ENCODE measurements at places on chromosomes 5 and 9.
A peak's percentile ranks its signal among the peaks of the same experiment; 100 is the strongest.

- no peak for DNase-seq
These were observed 577.6 kb downstream of the CSNK1G3 start for GRCh38 chr5:124089578-124089977.

- DNase-seq = no peak
These were observed 43.1 kb downstream of the SAXO1 start for GRCh38 chr9:18989865-18990264.

GRCh38 chr5:111494355-111494999 lies 17.9 kb downstream of the STARD4 start:
- no peak for DNase-seq

- DNase-seq = no peak
These were observed 58.2 kb downstream of the CAMSAP1 start for GRCh38 chr9:135849181-135849580.

- no peak for DNase-seq
These were observed 18.1 kb upstream of the MTX3 start for GRCh38 chr5:80008995-80009765.

GRCh38 chr9:17090041-17090440 lies 44.8 kb upstream of the CNTLN start:
- no peak for DNase-seq

GRCh38 chr5:14588758-14589543 lies 7.4 kb downstream of the OTULINL start:
- no peak for DNase-seq

GRCh38 chr5:57494104-57495098 lies 11.8 kb upstream of the ACTBL2 start:
- no peak for DNase-seq

DNA sequence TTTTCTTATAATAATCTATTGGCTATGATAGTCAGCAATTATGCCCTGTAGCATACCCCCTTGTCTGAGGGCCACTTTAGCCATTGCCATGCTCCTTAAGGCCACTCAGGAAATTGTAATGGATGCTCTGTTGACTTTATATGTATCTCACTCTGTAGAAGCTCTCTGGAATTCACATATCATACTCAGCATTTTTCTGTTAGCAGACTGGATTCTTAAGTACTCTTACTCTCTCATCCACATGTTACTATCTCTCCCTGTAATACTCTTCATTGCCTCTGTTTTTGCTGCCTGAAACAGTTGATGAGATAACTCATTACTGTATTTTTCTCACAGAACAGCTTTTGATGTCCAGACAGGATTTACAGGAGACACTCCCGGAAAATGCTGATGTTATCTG lies 24.2 kb downstream of the TMEM232 start:
- no peak for DNase-seq

- DNase-seq = no peak
These were observed 56.9 kb upstream of the ALDH1A1 start for GRCh38 chr9:73009649-73010288.

DNA sequence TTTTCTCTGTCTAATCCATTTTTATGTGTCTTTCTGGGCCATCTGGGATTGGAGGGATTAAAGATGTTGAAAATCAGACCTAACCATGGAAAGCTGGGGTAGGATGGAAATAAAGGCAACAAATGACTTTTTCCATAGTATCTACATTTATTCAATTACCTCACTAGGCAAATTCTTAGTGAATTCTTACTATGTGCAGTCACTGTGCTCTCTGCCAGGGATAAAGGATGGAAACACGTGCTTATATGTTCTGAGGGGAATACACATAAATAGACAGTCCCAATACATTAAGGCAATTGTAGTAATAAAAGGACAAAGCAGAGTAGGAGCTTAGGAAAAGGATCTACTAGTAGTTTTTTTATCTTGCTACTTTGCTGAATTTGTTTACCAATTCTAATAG lies 214.2 kb downstream of the PRR16 start:
- no peak for DNase-seq

- no peak for DNase-seq
These were observed 20.8 kb downstream of the GBGT1 start for GRCh38 chr9:133142684-133143622.

- DNase-seq = no peak
These were observed 55.2 kb upstream of the FYB1 start for GRCh38 chr5:39274398-39275085.

GRCh38 chr9:132214027-132214622 lies 52.3 kb downstream of the NTNG2 start:
- peak; percentile 45 for DNase-seq

- no peak for DNase-seq
These were observed 154.1 kb downstream of the NTRK2 start for GRCh38 chr9:84823421-84824271.

GRCh38 chr5:123611406-123611709 lies 99.4 kb downstream of the CSNK1G3 start:
- no peak for DNase-seq

GRCh38 chr9:100449420-100449819 lies 22.5 kb downstream of the MSANTD3 start:
- DNase-seq = no peak

DNA sequence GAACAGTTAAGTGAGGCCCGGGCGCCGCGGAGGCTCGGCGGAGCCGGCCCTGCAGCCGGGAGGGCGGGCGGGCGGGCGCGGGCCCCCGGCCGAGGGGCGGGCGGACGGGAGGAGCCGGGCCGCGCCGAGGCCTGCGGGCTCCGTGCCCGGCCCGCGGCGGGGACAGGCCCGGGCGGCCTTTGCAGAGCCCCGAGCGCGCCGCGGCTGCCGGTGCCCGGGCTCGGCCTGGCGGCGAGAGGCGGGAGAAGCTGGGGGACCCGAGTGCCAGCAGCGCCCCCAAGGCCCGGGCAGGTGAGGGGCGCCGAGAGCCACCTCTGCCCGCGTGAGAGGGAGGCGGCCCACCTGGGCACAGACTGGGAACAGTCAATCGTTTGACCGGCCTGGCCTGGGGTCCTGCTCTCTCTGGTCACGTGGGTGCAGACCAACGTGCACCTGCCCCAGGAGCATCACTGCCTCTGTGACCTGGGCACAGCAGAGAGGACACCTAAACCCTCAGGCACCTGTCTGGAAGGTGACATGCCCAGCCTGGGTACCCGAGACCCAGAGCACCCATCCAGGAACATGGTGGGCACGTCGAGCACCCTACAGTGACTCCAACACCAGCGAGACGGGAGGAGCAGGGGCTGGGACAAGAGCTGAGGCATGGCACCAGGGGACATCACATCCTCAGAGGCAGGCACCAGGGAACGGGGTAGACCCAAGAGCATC lies 531 bp downstream of the MVB12B start:
- no peak for DNase-seq

- DNase-seq = no peak
These were observed 127.1 kb downstream of the TRIO start for GRCh38 chr5:14270209-14270702.

DNA sequence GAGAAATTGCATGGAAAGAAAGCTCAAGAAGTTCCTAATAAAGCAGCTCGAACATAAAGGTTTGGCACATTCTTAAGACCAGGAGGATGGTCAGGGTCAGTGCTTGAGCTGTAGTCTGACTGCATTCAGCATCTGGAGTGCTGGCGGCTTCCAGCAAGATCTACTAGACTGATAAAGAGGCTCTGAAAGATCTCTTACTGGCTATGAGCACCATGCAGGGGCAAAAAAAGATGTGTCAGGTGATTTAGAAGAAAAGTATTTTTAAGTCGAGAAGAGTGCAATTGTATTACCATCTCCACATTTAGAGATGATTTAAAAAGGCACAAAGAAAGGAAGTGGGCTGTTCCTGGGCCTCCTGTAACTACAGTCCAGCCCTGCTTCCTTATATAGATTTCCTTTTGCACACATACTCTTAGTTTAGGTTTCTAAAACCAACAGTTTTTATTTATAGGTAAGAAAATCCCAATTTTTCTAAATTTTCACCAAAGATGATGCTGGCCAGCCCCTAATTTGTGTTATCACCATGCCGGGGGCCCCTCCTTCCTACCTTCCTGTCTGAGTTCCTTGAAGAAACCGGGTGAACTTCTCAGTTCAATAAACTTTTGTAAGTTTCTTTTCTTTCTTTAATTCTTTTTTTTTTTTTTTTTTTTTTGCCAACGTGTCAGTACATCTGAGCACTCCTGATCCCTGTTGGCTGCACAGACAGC lies 65.9 kb upstream of the PLPP1 start:
- no peak for DNase-seq

- no peak for DNase-seq
These were observed 12.9 kb downstream of the CXCL14 start for GRCh38 chr5:135565725-135566421.

DNA sequence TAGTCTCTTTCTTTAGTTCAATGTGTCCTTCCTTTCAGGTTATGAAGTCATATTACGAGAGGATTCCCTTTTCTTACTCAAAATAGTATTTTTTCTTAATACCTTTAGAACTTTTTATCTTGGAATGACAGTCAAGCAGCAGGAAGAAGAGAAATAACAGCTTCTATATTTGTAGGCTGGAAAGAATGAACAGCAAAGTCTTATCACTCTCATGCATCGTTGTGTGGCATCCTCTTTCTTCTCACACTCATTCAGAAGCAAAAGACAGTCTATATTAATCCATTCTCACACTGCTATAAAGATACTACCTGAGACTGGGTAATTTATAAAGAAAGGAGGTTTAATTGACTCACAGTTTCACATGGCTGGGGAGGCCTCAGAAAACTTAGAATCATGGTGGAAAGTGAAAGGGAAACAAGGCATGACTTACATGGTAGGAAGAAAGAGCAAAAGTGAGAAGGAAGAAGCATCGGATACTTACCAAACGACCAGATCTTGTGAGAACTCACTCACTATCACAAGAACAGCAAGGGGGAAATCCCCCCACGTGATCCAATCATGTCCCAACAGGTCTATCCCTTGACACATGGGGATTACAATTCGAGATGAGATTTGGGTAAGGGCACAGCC lies 1646.1 kb upstream of the CDH6 start:
- no peak for DNase-seq

DNA sequence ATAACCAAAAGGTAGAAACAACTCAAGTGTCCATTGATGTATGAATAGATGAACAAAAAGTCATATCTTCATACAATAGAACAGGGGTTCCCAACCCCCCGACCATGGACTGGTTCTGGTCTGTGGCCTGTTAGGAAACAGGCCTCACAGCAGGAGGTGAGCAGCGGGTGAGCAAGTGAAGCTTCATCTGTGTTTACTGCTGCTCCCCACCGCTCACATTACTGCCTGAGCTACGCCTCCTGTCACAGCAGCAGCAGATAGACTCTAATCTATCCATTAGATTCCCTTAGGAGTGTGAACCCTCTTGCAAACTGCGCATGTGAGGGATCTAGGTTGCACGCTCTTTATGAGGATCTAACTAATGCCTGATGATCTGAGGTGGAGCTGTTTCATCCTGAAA lies 478.0 kb downstream of the BRINP1 start:
- no peak for DNase-seq

DNA sequence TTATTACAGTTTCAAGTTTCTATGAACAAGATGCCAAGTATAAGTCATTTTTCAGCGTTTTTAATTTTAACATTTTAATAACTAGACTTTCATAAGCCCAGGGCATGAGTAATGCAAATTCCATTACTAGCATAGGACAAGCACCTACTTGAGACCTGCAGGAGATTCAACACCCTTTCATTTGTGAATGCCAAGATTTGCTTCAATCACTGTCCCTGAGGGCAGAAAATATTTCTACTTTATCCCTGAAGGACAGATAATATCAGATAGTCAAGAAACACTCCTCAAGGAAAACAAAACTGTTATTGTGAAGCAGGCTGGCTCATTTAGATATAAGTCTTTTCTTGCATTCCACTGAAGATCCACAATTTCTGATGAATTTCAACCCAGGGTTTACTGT lies 27.7 kb upstream of the ZNF622 start:
- DNase-seq = no peak

GRCh38 chr5:94749042-94749441 lies 130.6 kb downstream of the SLF1 start:
- no peak for DNase-seq

DNA sequence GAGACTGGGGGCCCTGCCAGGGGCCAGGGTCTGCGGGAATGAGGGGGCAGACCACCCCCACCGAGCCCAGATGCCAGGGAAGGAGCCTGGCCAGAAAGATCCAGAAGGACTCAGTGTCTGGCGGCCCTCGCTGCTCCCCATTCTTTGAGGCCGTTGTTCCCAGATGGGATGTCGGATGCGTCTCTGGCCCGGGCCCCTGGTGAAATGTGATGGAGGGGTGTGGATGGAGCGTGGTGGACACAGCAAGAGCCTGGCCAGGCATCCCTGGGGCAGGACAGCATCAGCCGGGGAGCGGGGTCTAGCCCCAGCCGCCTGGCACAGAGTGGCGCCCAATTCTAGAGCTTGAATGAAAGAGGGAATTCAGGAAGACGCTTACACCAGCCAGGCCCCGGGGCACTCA lies 46.2 kb upstream of the NKD2 start:
- DNase-seq = no peak

- DNase-seq = no peak
These were observed 67.3 kb downstream of the PSMB7 start for GRCh38 chr9:124347968-124348358.

GRCh38 chr5:126119887-126120442 lies 303.2 kb upstream of the GRAMD2B start:
- no peak for DNase-seq

DNA sequence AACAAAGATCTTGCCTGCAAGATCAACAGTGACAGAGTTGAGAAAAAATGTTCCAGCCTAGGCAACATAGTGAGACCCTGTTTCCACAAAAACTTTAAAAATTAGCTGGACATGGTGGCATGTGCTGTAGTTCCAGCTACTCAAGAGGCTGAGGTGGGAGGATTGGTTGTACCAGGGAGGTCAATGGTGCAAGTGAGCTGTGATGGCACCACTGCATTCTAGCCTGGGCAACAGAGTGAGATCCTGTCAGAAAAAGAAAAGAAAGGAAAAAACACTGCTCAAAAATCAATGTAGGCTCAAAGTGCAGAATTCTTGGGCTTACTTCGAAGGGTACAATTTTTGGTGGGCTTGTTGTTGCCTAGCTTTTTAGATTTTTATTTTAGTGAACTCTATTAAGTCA lies 145.4 kb downstream of the PLPPR1 start:
- no peak for DNase-seq

DNA sequence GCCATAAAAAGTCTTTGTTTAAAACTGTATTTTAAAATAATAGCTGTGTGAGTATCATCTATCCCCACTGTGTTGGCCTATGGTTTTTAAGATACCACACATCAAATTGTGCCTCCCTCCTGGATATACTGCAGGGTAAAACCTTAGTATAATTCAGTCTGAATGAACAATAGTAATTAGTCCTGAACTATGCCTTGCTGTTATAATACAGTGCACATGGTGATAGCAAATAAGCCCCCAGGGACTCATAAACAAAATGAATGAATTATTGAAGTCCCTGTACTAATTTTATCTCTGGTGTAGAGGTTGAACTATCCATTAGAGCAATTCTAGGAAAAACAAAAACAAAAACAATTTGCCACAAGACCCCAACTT lies 142.7 kb upstream of the ADAMTSL1 start:
- DNase-seq = no peak

GRCh38 chr9:86500667-86501435 lies 146.6 kb upstream of the TUT7 start:
- no peak for DNase-seq

DNA sequence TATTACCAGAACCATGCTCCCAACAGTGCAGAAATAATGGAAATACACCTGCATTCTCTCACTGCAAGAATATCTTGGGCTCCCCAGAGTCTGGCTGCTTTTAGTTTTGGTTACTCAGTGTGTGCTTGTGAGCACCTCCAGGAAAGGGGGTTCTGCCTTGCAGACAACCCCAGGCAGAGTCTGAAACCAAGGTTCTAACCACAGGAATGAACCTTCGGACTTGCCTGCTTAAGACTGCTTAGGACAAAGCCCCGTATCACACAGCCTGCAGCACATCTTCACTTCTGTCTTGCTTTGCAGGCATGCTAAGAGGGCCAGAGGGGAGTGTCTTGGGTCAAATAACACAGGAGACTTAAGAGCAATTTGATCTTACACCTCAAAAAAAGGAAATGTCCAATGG lies 94.8 kb upstream of the SPATA31C2 start:
- DNase-seq = no peak
